ENCODE measurements at places on chromosomes 6 and 20. TPM values are rescaled to one million over a fixed set of nuclear protein-coding genes. Genes with fewer than 3 reads are reported as not detected.

GRCh38 chr6:44202332-44202971 lies 14.3 kb upstream of the MYMX start:
- DNase-seq, result no peak

- DNase-seq, result no peak
These were observed 48.9 kb upstream of the TNFRSF21 start for GRCh38 chr6:47358440-47359225.

Gene RFX6
- 0.06 TPM for polyA plus RNA-seq

Gene ARHGAP40
- 0.46 TPM for polyA plus RNA-seq

Gene KIF13A
- polyA plus RNA-seq, result 41.5 TPM
